Neural crest cell (in vitro differentiated cells): ENCODE measurements at places on chromosomes 1 and 21. TPM values are rescaled to one million over a fixed set of nuclear protein-coding genes. Genes with fewer than 3 reads are reported as not detected.

GRCh38 chr1:41765152-41765551 is 153.6 kb downstream of the HIVEP3 start:
- DNase-seq: no peak

DNA sequence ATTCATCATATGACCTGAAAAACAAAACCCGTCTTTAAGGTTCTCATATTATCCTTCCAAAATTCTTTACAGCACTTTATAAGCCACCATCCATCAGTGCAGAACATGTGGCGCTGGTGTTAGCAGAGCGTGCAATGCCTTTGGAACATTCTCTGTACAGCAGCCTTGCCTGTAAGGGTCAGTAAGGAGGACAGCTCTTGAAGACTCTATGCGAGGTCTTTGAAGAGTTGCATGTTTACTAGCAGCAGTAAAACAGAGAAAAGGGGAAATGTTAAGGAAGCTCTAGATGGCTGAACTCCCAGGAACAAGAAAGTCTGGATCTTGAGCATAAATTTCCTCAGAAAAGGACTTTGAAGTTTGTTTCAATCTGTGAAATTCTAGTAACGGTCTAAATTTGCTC is 365.6 kb downstream of the DUSP10 start:
- no peak for DNase-seq

GRCh38 chr1:59401581-59401980 is 104.7 kb downstream of the FGGY start:
- no peak for DNase-seq

The RAB42 gene
- 1.5 and 2.8 TPM in 2 replicates for total RNA-seq

The LRRC3 gene
- 9.6 and 10.1 TPM in 2 replicates for total RNA-seq

The TMIGD3 gene
- not detected in 2 replicates for total RNA-seq
